Right cardiac atrium (tissue), 5 donors: ENCODE measurements at places on chromosomes 13 and 19. TPM values are rescaled to one million over a fixed set of nuclear protein-coding genes. Genes with fewer than 3 reads are reported as not detected.

GRCh38 chr13:40371531-40372125, 294.8 kb downstream of the FOXO1 start:
- no peak for DNase-seq

DNA sequence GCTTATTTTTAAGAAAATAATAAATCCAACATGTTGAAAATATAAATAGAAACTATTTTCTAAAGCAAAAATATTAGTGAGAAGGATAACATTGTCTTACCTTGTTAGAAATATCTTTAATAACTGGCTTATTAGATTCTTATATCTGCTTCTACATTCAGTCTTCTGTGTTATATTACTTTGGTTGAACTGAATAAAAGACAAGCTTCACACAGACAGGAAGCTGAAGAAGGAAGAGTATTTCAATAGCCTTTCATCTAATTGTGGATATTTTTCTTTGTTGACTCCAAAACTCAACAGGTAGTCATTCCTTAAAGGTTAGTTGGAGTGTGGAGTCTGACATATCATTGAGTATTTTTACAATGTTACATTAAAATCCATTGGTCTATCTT, 10.9 kb downstream of the SETDB2 start:
- no peak for DNase-seq

DNA sequence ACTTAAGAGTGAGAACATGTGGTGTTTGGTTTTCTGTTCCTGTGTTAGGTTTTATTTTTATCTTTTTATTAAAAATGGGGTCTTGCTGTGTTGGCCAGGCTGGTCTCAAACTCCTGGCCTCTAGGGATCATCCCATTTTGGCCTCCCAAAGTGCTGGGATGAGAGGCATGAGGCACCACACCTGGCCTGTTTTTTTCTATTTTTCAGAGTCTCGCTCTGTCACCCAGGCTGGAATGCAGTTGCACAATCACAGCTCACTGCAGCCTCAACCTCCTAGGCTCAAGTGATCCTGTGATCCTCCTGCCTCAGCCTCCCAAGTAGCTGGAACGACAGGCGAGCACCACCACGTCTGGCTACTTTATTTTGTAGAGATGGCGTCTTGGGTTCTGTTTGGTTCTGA, 7.6 kb downstream of the ZNF574 start:
- DNase-seq, result no peak

DNA sequence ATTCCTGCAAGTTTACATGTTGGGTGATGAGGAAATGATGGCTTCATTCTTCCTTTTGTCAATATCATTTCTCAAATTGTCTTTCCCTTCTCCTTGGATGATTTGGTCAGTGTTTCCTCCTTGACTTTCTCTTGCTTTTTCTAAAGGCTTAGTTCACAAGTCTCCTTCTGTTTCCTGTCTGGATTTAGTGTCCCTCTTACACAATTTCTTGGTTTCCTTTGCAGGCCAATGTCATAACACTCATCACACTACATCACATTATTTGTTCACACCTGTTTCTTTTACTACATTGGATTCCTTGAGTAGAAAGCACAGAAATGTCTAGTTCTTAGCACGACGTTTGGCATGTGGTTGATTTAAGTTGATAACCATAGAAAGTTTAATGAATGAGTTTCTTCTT, 490.7 kb downstream of the TDRD3 start:
- DNase-seq, result no peak

DNA sequence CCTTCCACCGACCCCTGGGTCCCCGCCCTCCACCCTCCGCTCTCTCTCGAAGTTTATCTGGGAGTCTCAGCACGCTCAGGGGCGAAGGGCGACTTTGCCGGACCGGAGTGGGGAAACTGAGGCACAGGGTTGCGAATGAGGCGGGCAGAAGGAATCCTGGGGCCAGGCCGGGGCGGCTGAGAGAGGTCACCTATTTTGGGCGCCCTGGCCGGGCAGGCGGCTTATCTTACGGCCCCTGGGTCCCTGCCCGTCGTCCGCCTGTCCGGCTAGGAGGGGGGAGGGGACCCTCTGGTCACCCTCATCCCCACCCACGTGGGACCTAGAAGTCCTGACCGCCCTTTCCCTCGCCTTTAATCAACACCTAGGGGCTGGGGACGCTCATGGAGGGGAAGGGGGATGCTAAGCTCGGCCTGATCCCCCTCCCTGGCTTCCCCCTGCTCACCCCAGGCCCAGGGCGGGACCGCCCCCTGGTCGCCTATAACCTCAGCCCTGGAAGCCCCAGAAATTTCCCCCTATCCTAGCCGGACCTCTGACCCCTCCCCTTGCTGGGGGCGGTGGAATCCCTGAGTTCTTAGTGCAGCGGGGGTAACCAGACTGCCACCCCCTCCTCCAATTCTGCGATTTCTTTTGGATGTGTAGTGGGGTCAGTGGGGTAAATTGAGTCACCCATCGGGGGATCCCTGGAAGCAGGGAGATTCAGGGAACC, 556 bp downstream of the TRIP10 start:
- peak; percentile 83 for DNase-seq

DNA sequence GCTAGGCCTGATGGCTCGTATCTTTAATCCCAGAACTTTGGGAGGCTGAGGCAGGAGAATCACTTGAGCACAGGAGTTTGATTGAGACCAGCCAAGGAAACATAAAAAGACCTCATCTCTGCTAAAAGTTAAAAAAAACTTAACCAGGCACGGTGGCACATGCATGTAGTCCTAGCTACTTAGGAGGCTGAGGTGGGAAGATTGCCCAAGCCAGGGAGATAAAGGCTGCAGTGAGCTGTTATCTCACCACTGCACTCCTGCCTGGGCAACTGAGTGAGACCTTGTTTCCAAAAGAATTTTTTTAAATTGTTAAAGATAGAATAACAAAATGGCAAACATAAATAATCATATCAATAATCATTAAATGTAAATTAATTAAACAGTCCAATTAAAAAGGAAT, 365.8 kb downstream of the MTUS2 start:
- no peak for DNase-seq

GRCh38 chr13:37446503-37446902, 152.1 kb downstream of the POSTN start:
- no peak for DNase-seq

DNA sequence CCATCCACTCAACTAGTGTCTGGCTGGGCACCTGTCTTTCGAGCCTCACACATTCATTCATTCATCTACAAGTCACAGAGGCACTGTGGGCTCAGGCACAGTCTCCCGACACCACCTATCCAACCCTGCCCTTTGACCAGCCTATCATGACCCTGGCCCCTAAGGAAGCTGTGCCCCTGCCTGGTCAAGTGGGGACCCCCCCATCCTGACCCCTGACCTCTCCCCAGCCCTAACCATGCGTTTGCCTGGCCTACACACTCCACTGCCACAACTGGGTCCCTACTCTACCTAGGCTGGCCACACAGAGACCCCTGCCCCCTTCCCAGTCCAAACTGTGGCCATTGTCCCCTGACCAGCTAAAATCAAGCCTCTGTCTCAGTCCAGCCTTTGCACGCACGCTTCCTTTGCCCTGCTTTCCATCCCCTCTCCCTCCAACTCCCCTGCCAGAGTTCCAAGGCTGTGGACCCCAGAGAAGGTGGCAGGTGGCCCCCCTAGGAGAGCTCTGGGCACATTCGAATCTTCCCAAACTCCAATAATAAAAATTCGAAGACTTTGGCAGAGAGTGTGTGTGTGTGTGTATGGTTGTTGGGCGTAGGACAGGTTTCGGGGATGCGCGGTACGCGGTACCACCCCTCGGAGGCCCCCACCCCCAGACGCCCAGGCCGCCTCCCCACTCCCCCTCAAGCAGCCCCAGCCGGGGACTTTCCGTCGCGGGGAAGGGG, 404 bp upstream of the IL27RA start:
- no peak for DNase-seq

DNA sequence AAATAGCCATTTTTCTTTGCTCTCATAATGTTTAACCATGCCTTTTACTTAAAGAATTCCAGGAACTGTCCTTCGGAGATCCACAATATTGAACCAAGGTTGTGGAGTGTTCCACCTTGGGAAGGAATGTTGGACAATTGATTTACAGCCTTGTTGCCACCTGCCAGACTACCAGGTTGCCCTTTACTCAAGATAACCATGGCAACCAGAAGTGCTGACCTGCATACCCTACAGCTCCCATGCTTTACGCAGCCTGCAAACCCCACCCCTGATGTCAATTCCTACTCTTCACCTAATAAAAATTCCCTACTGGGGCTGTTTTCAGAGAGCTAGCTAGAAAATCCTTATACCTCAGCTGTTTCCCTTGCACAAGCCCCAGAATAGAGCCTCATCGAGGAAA, 151.0 kb upstream of the RXFP2 start:
- DNase-seq, result no peak

- DNase-seq, result no peak
Measured at GRCh38 chr19:757811-758668, 7.1 kb downstream of the MISP start.

DNA sequence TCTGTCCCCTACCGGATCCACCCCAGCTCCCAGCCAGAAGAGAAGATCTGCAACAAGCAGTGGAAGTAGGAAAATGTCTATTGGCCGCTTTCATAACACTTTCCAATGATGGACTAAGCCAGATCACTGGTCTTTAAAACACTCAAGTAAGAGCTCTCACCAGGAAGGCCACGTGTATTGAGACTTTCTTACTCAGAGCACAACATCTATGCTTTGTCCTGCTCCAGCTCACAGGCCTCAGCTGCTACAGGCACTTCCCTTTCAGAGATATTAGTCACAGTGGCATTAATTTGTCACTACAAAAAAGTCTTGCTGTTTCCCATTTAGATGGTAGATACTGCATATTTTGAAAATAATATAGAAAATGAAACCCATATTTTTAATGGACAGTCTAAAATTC, 164.2 kb downstream of the ABCC4 start:
- DNase-seq, result no peak

DNA sequence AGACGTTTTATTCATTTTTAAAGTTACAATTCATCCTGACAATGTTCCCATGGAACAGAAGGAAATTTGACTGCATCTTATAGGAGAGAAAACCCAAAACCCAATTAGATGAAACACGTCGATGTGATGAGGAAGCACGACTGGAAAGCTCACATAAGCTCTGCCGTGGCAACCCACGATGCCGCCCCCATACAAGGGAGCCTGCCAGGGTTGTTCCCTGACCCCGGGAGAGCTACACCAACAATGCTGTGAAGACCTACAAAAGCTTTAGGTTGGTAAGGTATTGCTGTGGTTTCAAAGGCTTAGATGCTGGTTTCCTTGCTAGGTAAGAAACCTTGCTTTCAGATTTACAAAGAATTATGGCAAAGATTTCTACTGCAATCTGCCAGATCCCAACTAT, 393.1 kb downstream of the KLF12 start:
- no peak for DNase-seq

DNA sequence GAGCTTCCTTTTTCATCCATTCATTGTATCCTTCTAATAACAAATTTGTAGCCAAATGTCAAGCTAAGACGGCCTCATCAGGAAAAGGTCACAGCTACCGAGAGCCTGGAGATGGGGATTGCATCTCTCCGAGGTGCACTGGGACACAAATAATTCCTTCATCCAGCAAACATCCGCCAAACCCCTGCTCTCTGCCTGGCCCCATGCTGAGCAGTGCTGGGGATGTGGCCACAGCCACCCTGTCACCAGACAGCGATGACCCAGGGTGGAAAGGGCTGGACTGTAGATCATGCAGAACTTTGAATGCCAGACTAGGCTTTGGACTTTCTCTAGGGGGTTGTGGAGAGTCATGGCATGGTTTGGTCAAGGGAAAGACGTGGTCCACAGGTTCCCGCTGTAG, 1.9 kb downstream of the TOMM40 start:
- DNase-seq, result no peak

GRCh38 chr19:28715157-28715556, 497.8 kb downstream of the UQCRFS1 start:
- no peak for DNase-seq

DNA sequence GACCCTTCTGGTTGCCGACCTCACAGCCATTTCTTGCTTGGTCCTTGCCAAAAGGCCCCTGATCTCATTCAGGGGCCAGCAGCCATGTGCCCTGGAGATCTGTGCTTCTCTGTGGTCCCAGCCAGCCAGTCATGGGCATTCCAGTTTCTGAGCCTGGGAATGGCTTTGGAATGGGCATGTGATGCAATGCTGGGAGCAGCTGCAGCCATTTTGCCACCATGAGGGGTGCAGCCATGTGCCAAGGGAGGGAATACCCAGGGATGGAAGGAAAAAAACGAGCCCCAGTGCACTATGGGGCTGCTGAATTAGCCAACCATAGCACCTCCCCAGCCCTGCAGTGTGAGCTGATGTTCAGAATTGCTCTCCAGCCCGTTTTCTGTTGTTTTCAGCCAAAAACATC, 26.3 kb downstream of the F2RL3 start:
- DNase-seq, result no peak

- no peak for DNase-seq
Measured at GRCh38 chr19:32928806-32929205, 43.0 kb downstream of the CEP89 start.

DNA sequence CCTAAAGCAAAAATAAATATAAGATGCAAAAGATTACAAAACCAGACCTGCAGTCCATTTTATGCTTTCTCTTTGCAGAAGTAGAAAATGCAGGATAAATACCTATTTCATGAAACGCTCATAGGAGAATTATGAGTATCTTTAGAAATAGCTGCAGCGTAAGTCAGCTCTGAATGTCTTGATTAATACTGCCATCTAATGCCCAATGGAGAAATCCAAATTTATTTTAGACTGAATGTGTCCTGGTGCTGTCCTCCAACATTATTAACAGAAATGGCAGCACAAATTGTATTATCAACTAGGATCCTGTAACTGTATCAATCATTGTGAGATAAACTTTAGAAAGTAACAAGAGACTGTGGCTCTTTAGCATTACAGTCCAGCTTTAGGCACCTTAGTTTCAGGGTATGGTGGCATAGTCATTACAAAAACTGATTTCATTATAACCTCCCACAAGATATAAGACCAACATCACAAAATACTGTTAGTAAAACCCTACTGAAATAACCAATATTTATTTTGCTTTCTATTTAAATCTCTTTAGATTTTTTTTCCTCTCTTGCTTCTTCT, 162.1 kb upstream of the MIR17HG start:
- no peak for DNase-seq

- DNase-seq, result no peak
Measured at GRCh38 chr13:43942286-43942685, 62.6 kb downstream of the LACC1 start.

DNA sequence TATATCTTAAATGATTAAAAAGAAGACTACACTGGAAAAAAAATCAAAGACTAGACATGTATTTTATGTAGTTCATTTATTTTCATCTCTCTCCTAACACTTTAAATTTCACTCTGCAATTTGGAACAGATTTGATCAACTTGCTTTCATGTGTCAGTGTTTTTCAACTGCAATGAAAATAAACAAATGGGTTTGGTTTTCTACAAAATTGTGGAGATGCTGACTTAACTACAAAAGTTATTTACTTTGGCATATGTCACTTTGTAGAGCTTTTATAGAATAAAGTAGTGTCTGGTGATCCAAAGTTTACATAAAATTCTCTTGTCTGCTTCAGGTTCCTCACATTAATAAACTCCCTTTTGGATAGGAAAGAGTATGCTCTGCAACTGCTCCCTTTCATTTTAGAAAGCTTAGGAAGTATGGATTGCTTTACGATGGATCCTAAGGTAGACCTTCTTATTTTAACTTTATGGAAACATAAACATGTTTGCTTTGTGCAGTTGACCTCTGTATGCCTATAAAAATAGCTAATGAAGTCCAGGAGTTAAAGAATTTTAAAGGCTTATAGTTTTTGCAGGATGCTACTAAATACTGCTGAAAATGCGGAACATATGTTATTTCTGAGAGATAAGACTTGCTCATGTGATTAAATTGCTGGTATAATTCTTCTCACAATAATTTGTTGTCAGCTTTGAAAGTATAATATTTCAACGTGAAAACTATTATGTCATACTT, 815.9 kb downstream of the PCDH9 start:
- no peak for DNase-seq

Gene NLRP9
- not detected for total RNA-seq

Gene ZNF121
- total RNA-seq, result 15.6 TPM

Gene LYPD3
- total RNA-seq, result 1.5 TPM

Gene ZNF8
- total RNA-seq, result 6.7 TPM

Gene PNMA8C
- 0.28 TPM for total RNA-seq
